ENCODE measurements at places on chromosomes 1 and 21. TPM values are rescaled to one million over a fixed set of nuclear protein-coding genes. Genes with fewer than 3 reads are reported as not detected.
A peak's percentile ranks its signal among the peaks of the same experiment; 100 is the strongest.

HES2 gene
- total RNA-seq, result 3.4 TPM

LYPD8 gene
- total RNA-seq, result not detected

BCAN gene
- not detected for total RNA-seq

- H3K27me3 ChIP-seq, result no peaks in the 10 kb centered on the region
- H3K4me3 ChIP-seq, result no peak overlapping the region
- no peak overlapping the region for H3K27ac ChIP-seq
- DNase-seq, result no peak
- H3K36me3 ChIP-seq, result no peaks in the 10 kb centered on the region
Observed at GRCh38 chr1:85049735-85050166, 1.5 kb upstream of the MCOLN3 start.

DNA sequence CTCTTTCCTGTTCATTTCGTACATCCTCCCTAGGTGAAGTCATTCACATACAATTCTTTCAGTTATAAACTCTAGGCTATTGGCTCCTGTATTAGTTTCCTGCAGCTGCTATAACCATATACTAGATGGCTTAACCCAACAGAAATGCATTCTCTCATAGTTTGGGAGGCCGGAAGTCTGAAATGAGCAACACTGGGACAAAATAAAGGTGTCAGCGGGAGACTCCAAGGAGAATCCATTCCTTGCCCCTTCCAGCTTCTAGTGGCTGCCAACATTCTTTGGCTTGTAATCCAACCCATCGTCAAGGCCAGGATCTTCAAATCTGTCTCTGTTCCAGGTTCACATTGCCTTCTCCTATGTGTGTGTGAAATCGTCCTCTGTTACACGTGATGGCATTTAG, 71.3 kb downstream of the TOR3A start:
- H3K4me3 ChIP-seq, result no peak overlapping the region
- no peak overlapping the region for H3K27ac ChIP-seq
- DNase-seq, result no peak
- no peaks in the 10 kb centered on the region for H3K27me3 ChIP-seq
- H3K4me1 ChIP-seq, result no peaks in the 10 kb centered on the region

DNA sequence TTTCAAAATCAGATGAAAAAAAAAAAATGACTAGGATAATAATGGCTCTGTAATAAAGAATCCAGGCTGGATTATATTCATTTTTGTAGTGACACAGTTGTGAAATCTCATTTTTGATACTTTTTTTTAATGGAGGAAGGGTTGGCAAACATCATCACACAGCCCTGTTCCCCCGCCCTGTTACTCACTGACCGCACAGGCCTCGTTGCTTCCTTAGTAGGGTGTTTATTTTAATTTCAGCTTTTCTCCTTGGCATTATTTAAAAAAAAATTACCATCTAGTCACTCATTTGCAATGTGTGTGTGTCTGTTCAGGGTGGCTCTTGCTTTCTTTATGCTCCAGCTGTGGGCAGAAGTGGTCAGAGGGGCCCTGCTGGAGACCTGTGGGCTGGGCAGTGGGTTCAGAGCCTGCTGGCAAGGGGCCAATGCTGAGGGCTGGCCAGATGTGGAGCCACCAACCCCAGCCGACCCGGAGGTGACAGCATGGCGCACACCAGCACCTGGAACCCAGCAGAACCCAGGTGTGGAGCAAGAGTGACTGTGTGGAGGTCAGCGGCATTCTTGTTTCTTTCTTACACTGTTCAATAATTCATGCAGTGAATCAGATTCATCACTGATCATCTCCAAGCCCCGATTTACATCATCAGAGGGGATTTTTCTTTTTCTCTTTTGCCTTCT, 44.6 kb downstream of the ZSCAN20 start:
- no peaks in the 10 kb centered on the region for H3K4me1 ChIP-seq
- no peak for DNase-seq
- H3K27me3 ChIP-seq, result no peaks in the 10 kb centered on the region
- H3K4me3 ChIP-seq, result no peak overlapping the region
- H3K36me3 ChIP-seq, result no peaks in the 10 kb centered on the region

DNA sequence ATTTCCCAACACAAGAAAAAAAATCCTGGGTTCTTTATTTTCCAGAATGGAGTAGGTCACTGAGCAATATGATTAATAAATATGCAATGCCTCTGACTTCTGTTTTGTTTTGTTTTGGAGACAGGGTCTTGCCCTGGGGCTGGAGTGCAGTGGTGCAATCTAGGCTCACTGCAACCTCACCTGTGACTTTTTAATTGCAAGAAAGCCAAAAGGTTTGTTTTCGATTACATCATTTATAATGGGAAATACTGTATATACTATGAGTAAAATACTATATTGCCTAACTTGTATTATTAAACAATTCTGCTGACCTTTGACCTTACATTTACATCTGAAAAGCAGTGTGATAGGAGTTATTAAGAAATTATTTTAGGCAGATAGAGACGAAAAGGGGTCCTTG, 11.6 kb upstream of the CD46 start:
- H3K27ac ChIP-seq, result no peak overlapping the region
- DNase-seq, result no peak
- no peaks in the 10 kb centered on the region for H3K4me1 ChIP-seq
- no peaks in the 10 kb centered on the region for H3K27me3 ChIP-seq
- H3K36me3 ChIP-seq, result no peaks in the 10 kb centered on the region

DNA sequence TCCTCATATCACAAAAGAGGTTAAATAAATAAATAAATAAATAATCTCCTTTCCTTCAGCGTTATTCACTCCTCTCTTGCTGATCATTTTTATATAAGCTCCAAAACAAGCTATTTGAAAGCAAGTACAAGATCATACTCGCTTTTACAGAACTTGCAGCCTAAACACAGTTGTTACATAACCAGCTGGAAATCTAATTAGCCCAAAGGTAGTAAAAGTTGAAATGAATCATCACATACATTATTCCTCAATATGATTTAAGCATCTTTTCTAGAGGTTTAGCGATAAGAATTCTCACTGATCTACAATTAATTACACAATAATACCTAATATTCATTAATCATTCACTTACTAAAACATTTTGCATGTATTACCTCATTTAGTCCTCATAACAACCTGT, 160.2 kb downstream of the COP1 start:
- H3K27ac ChIP-seq, result no peak overlapping the region
- DNase-seq, result no peak
- no peak overlapping the region for H3K4me3 ChIP-seq
- no peaks in the 10 kb centered on the region for H3K36me3 ChIP-seq

- no peaks in the 10 kb centered on the region for H3K27me3 ChIP-seq
- no peaks in the 10 kb centered on the region for H3K4me1 ChIP-seq
- DNase-seq, result no peak
- no peak overlapping the region for H3K4me3 ChIP-seq
- H3K36me3 ChIP-seq, result no peaks in the 10 kb centered on the region
Observed at GRCh38 chr21:39837861-39838359, 29.3 kb upstream of the PCP4 start.

DNA sequence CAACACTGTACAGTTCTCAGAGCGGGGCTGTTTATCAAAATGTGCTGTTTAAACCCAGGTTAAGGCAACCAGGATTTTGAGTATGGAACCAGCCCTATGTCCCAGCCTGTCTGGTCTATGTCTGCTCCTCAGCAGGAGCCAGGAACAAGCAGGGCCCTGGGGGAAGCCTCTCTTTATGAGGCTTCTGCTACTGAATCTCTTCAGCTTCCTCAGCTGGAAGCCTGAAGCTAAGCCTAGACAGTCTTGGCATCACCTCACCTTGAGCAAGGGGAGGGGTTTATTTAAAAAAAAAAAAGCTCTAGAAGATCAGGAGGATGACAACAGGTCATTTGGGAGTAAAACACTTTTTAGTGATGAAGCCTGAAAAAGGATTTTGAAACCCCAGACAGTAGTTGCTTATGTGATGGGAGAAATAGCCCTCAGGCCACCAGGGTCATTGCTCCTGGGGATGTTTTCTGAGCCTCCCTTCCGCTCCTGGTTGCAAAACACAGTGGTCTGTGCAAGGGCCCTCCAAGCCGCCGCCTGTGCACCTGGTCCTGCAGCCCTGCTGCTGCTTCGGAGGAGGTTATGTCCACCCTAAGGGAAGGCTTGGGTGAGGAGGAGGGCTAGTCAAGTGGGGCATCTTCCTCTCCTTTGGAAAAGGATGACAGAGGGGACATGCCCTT, 21.8 kb upstream of the GRHL3 start:
- no peaks in the 10 kb centered on the region for H3K36me3 ChIP-seq
- no peak overlapping the region for H3K27ac ChIP-seq
- H3K4me1 ChIP-seq, result no peaks in the 10 kb centered on the region
- H3K4me3 ChIP-seq, result no peak overlapping the region
- DNase-seq, result no peak

DNA sequence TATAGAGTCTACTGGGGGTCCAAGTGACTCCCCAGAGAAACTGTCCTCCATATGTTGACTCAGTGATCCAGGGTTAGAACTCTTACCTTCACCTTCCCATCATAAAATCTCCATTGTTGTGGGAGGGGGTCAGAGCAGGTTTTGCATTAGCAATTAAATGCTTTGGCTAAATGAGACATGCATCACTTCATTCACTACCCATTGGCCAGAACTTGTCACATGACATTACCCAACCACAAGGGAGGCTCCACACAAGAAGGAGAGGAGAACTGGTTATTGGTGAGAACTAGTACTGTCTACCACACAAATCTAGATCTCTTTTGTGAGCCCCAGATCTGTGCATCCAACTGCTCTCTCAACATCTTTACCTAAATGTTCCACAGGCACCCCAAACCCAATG, 4.2 kb upstream of the C1orf162 start:
- H3K36me3 ChIP-seq, result peaks cover 5% of the 10 kb centered on the region
- DNase-seq, result no peak
- H3K27ac ChIP-seq, result no peak overlapping the region
- no peak overlapping the region for H3K4me3 ChIP-seq
- no peaks in the 10 kb centered on the region for H3K27me3 ChIP-seq
- no peaks in the 10 kb centered on the region for H3K4me1 ChIP-seq

DNA sequence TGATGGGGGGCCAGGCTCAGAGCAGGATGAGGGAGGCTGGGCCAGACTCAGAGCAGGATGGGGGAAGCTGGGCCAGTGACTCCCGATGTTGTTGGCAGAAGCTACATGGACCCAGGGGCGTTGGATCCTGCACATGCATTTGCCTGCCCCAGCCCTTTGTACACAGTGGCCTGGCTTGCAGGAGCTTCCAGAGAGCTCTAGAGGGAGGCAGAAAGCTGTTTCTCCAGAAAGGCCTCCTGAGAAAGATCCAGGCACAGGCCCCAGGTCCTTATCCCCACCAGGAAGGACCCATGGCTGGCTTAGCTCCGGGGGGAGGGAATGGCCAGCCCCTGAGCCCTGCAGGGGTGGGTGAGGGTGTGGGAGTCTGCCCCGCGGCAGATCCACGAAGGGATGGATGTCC, 106.6 kb upstream of the ACTRT2 start:
- H3K4me1 ChIP-seq, result no peaks in the 10 kb centered on the region
- no peaks in the 10 kb centered on the region for H3K27me3 ChIP-seq
- H3K36me3 ChIP-seq, result no peaks in the 10 kb centered on the region
- DNase-seq, result no peak
- no peak overlapping the region for H3K27ac ChIP-seq
- H3K4me3 ChIP-seq, result no peak overlapping the region

DNA sequence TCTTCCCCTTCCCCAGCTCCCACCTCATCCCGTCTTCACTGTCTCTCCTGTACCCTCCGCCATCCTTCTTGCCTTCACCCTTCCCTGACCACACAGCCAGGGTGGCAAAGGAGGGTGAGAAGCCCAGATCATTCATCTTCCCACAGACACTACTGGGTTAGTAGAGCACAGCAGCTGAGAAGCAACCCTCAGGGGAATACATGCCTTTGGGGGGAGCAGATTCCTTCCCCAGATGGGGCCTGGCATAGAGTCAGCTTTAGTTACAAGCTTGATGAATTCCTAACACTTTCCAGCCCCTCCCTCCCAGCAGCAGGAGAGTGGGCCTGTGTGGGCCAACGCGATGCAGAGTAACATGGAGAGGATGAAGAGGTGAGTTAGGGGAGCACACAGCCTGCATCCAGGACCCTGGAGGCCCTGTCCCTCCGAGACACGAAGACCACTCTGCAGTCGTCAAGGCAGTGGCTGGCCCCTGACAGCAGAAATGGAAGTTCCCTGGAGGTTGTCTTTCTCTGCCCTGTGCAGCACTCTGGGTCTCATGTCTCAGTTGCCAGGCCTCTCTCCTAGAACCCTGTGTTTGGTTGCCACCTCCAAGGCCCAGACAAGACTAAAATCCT, 8.8 kb upstream of the BTG2 start:
- no peaks in the 10 kb centered on the region for H3K4me1 ChIP-seq
- H3K27ac ChIP-seq, result no peak overlapping the region
- H3K4me3 ChIP-seq, result no peak overlapping the region
- H3K36me3 ChIP-seq, result no peaks in the 10 kb centered on the region

- H3K4me3 ChIP-seq, result no peak overlapping the region
- H3K36me3 ChIP-seq, result peaks cover 7% of the 10 kb centered on the region
- H3K27me3 ChIP-seq, result no peaks in the 10 kb centered on the region
- no peaks in the 10 kb centered on the region for H3K4me1 ChIP-seq
- no peak for DNase-seq
Observed at GRCh38 chr1:9107136-9107535, 21.8 kb downstream of the GPR157 start.

DNA sequence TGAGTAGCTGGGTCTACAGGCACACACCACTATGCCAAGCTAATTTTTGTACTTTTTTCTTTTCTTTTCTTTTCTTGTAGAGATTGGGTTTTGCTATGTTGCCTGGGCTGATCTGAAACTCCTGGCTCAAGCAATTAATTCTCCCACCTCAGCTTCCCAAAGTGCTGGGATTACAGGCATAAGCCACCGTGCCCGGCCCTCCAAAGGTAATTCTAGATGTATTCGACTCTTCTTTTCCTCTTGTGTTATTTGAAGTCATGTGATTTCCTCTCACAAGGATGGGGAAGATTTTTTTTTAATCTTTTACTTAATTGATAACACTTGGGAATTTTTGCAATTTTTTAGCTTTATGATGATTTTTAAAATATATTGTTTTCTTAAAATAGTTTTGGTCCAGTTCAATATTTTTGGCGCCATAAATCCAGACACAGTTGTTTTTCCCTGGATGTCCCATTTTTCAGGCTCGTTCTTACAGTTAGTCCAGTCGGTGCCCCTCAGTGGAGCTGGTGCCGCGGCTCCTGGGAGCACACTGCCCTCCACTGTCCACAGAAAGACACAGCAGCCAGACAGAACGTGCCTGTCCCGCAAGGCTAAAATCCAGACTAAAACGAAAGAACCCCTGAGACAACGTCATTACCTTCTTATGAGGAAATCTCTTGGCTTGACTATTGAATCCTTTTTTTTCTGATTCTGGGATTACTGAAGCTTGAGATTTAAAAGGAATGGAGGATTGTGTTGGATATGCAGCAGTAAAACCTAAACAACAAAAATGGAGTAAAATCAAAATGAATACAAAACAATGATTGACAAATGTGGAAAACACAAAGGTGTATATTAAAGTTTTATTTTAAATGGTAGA, 22.4 kb downstream of the STPG1 start:
- H3K27ac ChIP-seq, result peak overlapping the region; percentile 82
- H3K4me1 ChIP-seq, result no peaks in the 10 kb centered on the region
- no peaks in the 10 kb centered on the region for H3K27me3 ChIP-seq
- H3K36me3 ChIP-seq, result no peaks in the 10 kb centered on the region
- no peak overlapping the region for H3K4me3 ChIP-seq
- DNase-seq, result peak; percentile 73

- DNase-seq, result no peak
- H3K27me3 ChIP-seq, result no peaks in the 10 kb centered on the region
- no peaks in the 10 kb centered on the region for H3K36me3 ChIP-seq
- H3K4me3 ChIP-seq, result no peak overlapping the region
- peaks cover 13% of the 10 kb centered on the region for H3K4me1 ChIP-seq
- no peak overlapping the region for H3K27ac ChIP-seq
Observed at GRCh38 chr1:3315399-3316339, 138.8 kb upstream of the ARHGEF16 start.
